Bone marrow (tissue), 2 donors: ENCODE measurements at places on chromosomes 2 and 18.

DNA sequence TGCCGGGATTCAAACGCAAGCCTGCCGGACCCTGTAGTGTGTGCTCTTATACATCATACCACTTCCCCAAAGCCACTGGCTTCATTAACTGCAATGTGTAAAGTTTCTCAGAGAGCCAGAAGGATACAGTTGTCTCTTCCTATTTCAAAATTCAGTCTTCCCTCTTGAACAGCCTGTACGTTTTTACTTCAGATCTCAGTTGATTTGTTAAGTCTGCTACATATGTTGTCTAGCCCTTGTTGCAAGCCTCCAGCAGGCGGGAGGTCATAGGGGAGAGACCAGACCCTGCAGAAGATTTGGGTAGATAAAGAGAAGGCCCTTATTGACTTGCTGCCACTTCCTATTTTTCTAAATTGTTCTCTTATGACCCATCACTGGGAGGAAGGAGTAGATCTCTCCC, 56.2 kb downstream of the ARHGEF33 start:
- DNase-seq: no peak

GRCh38 chr18:79210002-79210910, 141.1 kb downstream of the ATP9B start:
- DNase-seq: no peak

DNA sequence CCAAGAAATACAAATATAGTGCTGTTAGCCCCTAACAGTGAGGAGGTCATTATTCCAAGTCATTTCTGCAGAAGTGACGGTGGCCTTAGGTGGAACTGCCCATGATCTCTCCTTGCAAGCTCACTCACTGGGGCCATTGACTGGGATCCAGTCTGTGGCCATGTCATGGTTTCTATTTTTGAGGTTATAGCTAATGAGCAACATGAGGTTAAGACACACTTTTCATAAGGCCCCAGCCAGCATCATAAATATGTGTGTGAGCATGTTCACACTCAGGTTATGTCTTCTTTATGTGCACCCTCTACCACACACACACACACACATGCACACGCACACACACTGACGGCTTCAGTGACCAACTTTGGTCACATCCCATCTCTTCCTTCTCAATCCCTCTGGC, 484 bp downstream of the AFF3 start:
- no peak for DNase-seq

- peak; percentile 6 for DNase-seq
Observed at GRCh38 chr2:54271843-54272627, 16.0 kb upstream of the TSPYL6 start.

DNA sequence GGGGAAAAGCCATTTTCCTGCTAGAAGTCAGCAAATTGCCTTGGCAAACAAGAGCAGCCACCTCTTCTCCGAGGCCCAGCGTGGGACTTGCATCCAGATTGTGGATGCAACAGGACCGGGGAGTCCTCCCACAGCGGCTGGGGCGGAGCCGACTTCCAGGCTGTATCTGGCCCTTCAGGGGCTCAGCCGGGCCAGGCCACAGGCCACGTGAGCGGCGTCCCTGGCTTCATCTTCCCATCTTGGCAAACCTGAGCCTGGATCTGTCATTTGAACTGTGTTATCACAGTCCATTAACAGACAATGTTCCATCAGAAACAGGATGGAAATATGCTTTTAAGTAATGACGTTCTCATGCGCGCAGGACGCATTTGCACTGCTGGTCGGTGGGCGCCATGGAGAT, 483.5 kb upstream of the SALL3 start:
- DNase-seq: no peak

DNA sequence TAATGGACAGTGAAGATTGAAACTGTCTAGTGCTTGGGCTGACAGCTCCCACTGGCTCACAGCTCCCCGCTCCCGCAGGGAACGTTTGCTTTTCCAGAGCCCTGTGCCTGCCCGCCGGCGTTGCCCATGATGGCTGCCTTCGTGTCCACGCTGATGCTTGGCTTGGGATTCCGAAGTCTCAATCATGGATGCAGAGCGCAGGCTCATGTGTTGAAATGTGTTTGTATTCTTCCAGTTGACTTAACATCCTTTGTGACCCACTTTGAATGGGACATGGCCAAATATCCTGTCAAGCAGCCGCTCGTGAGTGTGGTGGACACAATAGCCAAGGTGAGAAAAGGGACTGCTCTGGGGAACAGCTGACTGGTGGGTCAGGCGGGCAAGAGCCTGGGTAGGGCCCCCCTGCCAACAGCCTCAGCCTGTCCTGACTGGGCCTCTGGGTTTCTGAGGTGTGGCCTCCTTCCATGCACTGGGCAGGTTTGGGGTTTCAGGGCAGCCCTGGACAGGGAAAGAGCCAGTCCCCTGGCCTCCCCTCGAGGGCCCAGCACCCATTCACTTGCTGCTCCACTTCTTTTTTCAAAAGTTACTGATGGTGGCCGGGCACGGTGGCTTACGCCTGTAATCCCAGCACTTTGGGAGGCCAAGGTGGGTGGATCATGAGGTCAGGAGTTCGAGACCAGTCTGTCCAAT, 42.8 kb downstream of the ATP6V1C2 start:
- no peak for DNase-seq

DNA sequence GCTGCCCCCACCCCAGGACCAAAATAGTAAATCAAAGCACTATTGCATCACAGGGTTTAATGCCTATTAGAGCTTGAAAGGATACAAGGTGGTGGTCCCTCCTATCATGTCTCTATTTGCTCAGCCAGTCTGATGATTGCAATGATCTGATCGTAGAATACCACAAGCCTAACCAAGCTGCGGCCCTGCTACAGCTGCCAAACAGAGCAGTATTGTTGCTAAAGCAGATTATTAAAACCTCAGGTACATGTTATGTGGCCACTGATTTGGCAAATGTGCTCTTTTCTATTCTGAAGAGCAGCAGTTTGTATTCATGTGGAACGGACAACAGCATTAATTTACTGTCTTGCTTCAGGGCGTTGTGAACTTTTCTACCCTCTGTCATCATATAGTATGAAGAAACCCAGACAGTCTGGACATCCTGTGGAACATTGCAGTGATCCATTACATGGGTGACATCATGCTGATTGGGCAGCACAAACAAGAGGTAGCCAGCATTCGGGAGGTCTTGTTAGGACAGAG, 8.4 kb upstream of the VAPA start:
- no peak for DNase-seq

DNA sequence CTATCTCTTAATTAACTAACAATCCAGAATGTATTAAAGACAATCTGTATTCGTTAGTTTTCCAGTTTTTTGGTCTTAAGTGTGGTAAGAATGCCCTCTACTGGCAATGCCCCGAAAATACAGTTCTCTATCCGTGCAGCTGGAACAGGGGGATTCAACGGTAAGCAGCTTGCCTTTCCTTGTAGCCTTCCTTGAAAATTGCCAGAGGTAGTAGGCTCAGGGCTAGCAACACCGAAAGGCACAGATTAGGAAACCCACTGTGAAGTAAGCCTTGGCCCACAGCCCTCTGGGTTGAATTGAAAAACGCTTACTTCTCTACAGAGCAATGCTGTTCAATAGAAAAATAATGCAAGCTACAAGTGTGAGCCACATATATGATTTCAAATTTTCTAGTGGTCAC, 17.1 kb upstream of the VPS4B start:
- peak; percentile 50 for DNase-seq

GRCh38 chr18:30908381-30908780, 134.2 kb downstream of the DSC3 start:
- DNase-seq: no peak

DNA sequence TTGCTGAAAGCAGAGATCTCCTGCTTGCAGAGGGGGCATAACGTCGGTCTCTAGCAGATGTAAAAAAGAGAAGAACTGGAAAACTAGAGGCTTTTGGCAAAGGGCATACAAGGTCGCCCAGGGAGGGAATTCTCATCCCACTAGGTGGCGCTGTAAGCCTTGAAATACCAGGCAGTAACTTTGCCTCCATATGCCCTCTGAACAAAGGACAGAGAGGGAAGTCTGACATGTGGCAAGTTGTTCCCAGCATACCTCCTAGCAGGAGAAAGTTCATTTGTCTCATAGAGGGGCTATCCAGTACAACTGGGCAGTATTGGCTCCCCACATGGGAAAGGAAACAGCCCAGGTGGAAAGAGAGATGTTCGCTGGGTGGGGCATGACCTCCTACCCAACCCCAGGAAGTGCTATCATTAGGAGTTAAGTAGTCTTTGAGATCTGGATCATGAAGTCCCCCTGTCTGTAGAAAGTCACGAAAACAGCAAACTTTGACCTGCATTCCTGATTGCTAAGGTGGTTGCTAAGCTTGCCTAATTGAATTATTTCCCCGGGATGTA, 39.9 kb downstream of the STK17B start:
- peak; percentile 26 for DNase-seq

DNA sequence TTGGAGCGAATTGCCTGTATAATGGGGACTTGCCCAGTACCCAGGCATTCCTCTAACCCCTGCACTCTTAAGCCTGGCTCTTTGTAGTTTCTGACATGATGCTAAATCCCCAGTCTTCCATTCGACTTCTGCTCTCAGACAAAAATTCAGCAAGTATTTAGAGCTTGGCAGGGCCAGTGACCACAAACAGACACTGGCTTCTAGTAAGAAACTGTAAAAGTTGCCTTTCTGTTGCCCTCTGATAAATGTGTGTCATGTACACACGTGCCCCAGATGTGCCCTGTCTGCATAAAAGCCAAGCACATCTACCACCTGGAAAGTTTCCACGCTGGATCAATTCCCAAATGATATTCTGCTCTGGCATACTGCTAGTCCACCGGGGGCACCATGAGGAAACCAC, 18.0 kb downstream of the PAX3 start:
- DNase-seq: no peak

DNA sequence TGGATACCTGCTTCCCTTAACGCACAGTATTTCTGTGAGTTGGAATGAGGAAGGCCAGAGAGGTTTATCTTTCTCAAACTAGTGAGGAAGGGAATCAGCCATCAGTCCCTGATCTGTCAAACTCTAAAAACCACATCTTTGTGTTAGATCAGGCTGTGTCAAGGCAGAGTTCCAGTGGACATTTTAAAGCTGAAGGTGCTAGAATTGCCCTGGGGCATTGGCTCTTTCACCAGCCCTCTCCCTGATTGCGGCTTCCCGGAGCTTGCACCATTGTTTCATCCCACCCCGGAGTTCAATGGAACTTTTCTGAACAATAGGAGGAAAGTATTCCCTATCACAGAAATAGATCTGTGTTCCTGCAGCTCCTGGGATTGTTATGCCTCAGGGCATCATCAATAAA, 110.2 kb downstream of the RNF144A start:
- no peak for DNase-seq

- DNase-seq: no peak
Observed at GRCh38 chr2:42757981-42758740, 5.8 kb downstream of the OXER1 start.

DNA sequence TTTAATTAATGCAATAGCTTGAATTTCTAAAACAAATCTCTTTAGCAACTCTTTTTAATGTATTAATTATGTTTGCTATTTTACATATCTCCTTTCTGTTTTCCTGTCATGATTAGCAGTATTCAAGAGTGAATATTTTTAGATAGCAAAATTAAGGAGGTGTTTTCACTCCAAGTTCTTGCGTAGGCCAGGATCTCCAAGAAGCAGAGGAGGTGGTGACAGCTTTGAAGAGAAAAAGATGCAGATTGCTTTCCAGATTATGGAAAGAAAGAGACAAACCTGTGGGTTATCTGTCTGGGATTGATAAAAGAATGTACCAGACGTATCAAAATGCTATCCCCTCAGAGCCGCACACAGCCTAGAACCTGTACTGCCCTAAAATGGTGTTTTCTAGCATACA, 163.5 kb upstream of the FAM98A start:
- DNase-seq: no peak

DNA sequence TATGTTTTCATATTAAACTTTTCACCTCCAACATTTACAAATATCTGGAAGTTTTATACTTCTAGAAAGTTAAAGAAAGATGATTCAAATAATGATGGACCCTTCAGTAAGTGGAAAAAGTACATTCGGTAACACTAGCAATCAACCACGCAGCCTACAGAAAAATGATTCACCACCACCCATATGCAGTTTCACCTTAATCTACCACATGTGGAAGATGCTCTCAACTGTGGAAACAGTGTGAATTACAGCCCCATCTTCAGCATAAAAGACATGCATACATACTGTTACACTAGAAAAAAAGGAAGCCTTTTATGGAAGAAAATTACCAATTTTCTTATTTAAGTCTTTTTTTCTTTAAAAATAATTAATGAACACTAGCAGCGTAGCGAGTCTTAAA, 1.1 kb downstream of the SLC38A11 start:
- DNase-seq: no peak

- no peak for DNase-seq
Observed at GRCh38 chr18:13494871-13495445, 231.4 kb downstream of the FAM210A start.

GRCh38 chr18:64116571-64117175, 32.2 kb downstream of the LINC00305 start:
- no peak for DNase-seq

GRCh38 chr2:189179570-189179950, at the start of gene COL5A2:
TSS of gene COL5A2 (minus strand) at chr2:189179761. CDS start at chr2:189179604, 157 bp downstream.
- DNase-seq: no peak

DNA sequence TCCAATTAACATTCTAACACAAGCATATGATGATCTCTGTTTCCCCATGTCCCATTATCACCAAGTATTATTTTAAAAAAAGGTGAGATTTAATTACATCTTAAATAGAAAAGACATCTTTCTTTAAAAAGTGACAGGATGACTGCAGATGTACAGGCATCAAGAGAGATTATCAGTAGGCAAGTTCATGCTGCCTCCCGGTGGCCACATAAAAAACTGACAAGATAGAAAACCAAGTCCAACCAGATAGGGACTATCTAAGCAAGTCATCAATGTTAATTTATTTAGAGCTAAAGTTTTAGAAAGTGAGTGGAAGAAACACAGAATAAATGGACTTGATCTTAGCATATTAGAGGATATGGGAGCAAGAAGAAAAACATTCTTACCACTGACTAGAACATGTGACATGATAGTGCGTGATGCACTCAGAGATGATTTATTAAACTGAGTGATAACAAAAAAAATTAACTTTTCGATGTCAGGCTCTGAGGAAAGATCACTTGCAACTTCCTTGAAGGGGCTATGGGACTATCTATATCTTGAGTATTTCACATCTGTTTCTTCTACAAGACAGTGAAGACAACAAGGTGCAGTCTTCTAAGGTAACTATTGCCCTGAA, 5.4 kb upstream of the TDRD15 start:
- no peak for DNase-seq

GRCh38 chr2:68438455-68439303, 28.4 kb downstream of the FBXO48 start:
- DNase-seq: peak; percentile 28

DNA sequence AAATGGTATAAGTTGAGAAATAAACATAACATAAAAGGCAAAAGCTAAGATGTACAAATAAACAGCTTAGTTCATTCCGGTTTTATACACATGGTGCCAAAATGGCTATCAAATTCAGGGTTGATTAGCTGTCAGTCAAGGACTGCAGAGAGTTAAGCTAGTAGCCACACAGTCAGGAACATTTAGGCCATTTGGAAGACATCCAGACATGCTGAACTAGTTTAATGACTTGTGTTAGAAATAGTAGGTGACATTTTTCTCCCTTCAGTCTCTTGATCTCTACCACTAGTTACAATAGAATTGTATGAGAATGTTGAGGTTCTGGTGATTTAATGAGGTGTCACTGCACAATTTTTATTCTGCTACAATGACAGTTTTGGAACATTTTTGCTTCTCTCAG, 394.4 kb upstream of the SPHKAP start:
- DNase-seq: no peak

- DNase-seq: no peak
Observed at GRCh38 chr2:16729335-16729734, 63.7 kb upstream of the CYRIA start.

GRCh38 chr18:75429975-75430374, 2.5 kb upstream of the SMIM21 start:
- DNase-seq: no peak
